ENCODE measurements at places on chromosomes 3 and 15. TPM values are rescaled to one million over a fixed set of nuclear protein-coding genes. Genes with fewer than 3 reads are reported as not detected.

GRCh38 chr3:115861166-115861733 lies 237.9 kb downstream of the GAP43 start:
- DNase-seq, result no peak

SYNPR gene
- 0.25 TPM for polyA plus RNA-seq

ZFYVE19 gene
- polyA plus RNA-seq, result 32.5 TPM

- no peak for DNase-seq
Measured at GRCh38 chr3:186598108-186598784, 14.6 kb upstream of the AHSG start.

GRCh38 chr3:157417247-157417646 lies 19.4 kb upstream of the PTX3 start:
- DNase-seq, result no peak

GRCh38 chr3:45639044-45639392 lies 44.5 kb downstream of the LIMD1 start:
- DNase-seq, result no peak

DNA sequence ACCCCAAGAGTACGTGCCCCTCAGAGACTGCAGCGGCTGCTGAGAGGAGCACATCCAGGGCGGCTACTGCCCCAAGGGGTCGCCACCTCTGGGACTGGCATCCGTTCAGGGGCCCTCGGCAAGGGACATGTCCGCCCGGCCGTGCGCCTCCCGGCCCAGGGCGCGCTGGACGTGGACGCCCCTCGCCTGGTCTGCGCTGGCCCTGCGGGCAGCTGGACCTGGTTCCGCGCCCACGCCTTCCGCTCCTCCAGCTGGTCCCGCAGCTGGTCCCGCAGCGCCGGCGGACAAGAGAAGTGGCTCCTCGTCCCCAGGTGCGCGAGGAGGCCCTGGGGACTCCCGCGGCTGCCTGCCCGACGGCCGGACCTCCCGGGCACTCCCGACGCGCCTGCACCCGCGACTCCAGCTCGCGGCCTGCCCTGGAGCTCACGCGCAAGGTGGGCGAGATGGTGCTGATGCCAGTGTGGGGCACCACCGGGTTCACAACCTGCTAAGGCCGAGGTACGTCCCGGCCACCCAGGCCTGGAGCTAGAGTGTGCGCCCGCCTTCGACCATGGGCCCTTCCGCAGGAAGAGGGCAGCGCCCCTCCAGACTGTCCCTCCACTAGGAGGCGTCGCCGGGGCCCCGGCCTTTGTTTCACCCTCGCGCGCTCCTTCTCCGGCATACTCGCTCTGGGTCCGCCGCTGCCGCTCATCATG lies 14.4 kb upstream of the GP9 start:
- no peak for DNase-seq

GRCh38 chr15:81083201-81083600 lies 50.9 kb upstream of the CFAP161 start:
- DNase-seq, result no peak

GRCh38 chr3:132543011-132543739 lies 53.9 kb upstream of the ACKR4 start:
- DNase-seq, result no peak

- no peak for DNase-seq
Measured at GRCh38 chr3:14152233-14152962, 26.0 kb downstream of the XPC start.

DNA sequence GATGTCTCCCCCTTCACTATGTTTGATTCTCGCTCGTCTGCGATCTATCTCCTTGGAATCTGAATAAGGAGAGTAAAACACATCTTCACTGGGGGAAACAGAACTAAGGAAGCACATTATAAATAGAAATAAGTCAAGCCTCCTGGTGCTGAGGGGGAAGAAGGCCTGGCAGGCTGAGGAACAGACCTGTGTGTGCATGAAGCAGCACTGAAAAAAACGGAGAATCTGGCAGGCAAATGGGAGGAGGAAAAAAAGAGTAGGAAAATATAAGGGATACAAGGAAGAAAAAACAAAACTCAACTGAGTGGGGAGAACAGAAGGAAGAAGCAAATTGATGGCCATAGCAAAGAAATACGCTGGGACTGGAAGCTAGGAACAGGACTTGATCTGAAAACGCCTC lies 25.7 kb downstream of the PARP16 start:
- no peak for DNase-seq

DNA sequence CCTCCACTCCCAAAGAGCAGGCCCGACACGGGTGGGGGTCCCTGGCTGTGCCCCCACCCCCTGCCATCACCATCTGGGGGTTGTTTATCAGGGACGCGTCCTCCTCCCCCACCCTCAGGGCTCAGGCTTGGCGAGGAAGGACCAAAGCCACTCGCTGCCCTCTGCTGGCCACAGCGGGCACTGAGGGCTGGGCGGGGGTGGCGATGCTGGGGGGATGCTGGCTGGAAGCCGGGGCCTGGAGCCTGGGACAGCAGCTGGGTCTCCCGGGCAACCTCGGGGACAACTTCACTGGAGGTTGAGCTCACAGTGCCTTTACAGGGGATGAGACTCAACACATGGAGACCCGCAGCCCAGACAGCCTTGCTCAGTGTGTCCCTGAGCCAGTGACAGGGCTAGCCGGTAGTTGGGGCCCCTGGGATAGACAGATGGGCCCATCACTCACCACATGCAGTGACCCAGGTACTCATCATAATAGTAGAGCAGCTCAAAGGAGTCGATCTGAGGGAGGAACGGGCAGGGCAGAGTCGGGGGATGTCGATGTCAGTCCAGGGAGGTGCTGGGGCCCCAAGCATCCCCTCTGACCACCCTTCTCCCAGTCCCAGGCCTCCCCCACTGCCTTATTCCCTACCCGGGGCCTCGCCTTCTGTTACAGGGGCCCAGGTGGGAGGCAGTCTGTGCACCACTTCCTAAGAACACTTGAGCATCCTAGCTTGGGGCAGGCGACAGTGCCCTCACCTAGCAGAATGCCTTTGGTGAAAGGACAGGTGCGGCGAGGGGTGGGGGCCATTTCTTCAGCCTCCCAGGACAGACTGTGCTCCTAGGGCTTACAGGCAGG lies 5.9 kb upstream of the CALML4 start:
- DNase-seq, result no peak

- DNase-seq, result no peak
Measured at GRCh38 chr15:98560338-98560737, 88.0 kb upstream of the IGF1R start.

DNA sequence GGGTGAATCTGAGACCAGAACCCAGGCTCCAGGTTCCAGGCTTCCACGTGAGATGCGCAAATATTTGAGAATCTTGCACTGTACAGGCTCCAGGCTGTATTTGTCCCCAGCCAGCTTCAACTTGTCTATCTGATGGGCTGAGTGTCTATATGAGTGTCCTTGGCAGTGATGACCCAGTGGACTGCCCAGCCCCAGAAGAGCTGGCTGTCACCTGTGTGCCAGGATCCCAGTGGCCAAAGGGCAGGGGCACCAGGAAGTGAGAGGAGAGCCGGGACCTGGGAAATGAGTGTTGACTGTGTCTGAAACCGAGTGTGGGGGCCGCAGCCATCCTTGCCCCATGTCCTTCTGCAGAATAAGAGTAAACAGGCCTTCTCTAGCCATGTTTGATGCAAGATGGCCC lies 10.4 kb downstream of the FAH start:
- no peak for DNase-seq

GRCh38 chr3:123148772-123149171 lies 53.0 kb upstream of the SEC22A start:
- no peak for DNase-seq

- DNase-seq, result no peak
Measured at GRCh38 chr3:5245927-5246326, 58.4 kb downstream of the EDEM1 start.

GRCh38 chr3:67400476-67400875 lies 253.9 kb downstream of the SUCLG2 start:
- DNase-seq, result no peak

DNA sequence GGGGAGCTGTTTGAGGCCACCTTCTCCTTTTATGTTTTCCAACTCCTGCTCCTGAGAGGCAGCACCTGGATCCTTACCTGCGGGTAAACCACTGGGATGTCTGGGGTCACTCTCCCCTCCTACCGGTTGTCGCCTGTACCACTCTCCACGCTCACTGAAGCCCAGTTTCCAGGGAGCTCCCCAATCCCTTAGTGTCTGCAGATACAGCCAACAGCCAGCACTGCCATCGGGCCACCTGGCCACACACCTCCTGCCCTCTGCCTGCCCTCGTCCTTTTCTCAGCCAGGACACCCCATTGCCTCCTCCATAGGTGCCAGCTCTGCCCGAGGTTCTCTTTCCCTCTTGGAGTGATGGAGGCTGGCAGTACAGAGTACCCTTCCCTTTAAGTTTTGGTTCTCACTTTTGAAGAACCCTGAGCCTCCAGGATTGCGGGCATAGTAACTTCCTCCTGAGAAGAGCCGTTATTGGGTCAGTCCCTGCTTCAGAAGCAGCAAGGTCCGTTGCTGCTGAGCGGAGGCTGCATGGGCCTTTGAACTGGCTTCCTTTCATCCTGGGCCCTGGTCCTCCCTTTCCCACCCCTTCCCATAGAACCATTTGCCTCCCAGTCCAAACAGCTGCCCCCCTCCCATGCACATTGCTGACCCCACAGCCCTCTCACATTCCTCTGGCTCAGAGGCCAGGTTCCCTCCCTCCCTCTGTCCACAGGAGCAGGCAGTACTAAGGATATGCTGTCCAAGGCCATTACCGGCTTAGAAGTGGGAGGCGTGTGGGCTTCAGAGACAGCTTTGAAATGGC lies 30.9 kb downstream of the ARNT2 start:
- no peak for DNase-seq

GRCh38 chr15:92709110-92709790 lies 53.7 kb upstream of the FAM174B start:
- DNase-seq, result no peak

DNA sequence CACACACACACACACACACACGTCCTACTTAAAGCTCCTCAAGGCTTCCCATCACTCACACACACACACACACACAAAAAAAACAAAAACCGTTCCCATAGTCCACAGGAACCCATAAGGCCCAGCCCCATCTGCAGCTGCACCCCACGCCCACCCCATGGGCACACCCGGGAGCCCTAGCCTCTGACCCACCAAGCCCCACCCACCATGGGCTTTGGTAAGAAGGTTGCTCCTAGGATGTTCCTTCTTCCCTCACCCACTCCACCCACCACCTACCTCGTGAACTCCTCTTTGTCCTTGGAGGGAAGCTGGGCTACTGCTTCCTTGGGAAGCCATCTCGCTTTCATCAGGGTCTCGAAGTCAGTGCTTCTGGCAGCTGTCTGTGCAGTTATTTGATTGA lies 115.1 kb downstream of the TPRA1 start:
- DNase-seq, result no peak

DNA sequence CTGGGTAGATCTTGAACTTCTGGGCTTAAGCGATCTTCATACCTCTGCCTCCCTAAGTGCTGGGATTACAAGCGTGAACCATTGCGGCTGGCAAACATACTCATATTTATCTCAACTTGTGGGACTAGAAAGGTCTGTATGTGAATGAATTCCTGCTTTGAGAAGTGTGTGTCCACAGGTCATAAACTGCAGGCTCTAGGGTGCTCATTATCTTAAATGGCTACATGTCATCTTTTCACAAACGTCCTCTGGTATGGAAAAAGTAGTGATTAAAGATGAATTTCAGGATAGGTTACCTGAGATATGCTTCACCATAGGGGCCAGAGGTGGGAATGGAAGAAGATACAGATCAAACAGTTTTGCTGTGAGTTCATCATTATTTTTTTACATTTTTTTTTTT lies 7.8 kb upstream of the HDAC11 start:
- no peak for DNase-seq

- no peak for DNase-seq
Measured at GRCh38 chr3:184635126-184635525, 73.5 kb downstream of the EPHB3 start.

FOXB1 gene
- polyA plus RNA-seq, result not detected

GRCh38 chr3:17307887-17308286 lies 423.1 kb downstream of the PLCL2 start:
- no peak for DNase-seq

DNA sequence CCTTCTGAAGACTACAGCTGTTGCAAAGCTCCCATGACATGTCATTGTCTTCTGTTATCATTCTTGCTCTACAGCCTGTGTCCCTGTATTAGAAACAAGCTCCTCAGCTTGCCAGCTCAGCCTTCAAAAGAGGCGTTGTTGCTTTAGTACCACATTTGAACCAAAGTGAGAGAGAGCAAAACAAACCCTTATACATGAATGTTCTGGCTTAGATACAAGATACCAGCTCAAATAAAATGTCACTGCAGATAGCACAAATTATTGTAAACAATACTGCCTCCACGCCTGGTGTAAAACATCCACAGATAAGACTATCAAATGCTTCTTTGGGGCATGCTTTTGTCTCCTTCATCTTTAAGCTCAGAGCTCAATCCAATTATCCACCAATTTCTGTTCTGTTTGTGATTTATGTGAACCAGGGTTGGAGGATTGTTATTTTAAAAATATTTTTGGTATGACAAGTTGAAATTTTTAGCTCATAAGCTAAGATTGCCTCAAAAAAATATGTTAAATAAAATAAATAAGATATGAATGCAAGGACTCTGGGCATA lies 403.6 kb upstream of the CDIN1 start:
- DNase-seq, result no peak

DNA sequence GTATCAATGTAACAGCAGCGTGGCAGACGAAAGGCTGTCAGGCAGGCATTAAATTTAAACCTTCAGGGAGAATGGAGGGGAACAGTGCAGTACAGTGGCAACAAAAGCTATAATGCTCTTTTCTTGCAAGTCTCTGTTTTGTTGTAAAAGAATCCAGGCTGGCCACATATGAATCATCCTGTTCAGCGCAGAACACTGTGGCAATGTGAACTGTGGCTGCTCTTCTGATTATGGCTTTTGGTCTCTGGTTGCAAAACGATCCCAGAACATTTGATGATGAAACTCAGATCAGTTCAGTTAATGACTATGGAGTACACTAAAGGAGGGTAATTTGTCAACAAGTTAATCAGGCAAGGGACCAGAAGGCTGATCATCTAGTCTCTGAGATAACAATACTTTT lies 219.7 kb upstream of the SGO1 start:
- no peak for DNase-seq

- no peak for DNase-seq
Measured at GRCh38 chr3:71616571-71617021, 33.1 kb upstream of the FOXP1 start.

RPP25 gene
- 10.4 TPM for polyA plus RNA-seq

DNA sequence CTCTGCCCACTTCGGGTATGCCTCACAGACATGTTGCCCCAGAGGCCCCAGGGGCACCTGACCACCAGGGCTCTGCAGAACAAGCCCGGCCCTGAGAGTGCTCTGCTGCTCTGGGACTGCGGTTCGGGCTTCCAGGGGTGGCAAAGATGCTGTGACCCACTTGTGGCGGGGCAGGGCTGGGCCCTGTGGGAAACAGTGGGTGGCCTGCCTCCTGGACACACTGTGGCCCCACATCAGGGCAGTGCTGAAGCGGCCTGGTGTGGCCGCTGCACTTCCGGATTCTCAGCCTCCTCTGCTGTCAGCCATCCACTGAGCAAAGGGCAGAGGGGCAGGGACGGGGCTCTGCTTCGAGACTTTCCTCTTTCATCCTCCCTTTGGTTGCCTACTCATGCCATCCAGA lies 26.5 kb upstream of the PLXND1 start:
- DNase-seq, result no peak

GRCh38 chr15:85532689-85533088 lies 152.3 kb downstream of the AKAP13 start:
- DNase-seq, result no peak

P2RY1 gene
- polyA plus RNA-seq, result 14.5 TPM

All from right lung (tissue), 10 donors.